ENCODE measurements at places on chromosomes 12 and 14.

- no peak for DNase-seq
Measured at GRCh38 chr14:89621009-89621421, 204.0 kb upstream of the FOXN3 start.

- no peak for DNase-seq
Measured at GRCh38 chr12:112413855-112414625, 4.6 kb upstream of the RPL6 start.

DNA sequence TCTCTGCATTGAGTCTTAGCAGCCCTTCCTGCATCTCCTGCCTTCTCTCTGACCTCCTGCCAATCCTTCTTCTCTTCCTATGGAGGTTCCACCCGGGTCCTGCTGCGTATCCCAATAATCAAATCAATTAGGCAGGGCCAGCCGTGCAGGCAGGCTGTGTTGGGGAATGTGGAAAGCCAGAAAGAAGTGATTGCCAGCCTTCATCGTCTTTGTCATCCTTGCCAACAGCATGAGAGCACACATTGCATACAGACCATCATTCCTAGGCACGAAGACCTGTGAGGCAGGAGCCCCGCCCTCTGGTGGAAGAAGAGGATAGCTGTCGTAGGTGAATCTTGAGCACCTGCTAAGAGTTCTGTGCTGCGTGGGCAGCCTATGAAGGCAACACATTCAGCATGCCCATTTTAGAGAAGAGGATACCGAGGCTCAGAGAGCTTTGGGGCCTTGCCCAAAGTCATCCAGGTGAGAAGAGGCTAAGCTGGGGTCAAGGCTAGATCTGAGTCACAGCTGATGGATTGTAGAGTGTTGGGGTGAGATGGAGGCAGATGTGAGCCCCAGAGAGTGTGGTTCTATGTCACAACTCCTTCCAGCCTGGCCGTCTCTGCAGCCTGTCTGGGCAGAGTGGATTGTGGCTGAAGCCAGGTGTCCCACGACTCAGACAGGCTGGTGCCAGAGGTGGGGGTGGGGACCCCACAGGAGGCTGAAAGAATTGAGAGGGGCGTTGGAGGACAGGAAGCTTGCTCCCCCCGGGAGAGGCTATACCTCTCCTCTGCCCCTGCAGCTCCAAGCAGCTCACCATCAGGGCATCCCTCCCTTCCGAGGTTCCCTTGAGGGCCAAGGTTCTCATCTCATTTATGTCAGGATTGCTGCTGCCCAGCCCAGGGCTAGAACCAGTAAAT lies 12.7 kb downstream of the C14orf132 start:
- peak; percentile 22 for DNase-seq

DNA sequence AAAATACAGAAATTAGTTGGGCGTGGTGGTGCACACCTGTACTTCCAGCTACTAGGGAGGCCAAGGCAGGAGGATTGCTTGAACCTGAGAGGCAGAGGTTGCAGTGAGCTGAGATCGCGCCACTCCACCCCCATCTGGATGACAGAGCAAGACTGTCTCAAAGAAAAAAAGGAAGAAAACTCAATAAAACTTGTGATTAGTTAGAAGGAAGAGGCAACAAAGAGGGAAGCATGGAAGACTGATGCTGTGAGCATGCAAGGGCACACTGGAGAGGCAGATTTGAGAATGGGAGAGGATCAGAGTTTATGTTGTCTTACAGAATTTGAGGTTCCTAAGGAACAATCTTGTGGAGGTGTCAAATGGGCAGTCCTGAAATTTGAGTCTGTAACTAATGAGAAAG lies 2.8 kb upstream of the ZC2HC1C start:
- no peak for DNase-seq

DNA sequence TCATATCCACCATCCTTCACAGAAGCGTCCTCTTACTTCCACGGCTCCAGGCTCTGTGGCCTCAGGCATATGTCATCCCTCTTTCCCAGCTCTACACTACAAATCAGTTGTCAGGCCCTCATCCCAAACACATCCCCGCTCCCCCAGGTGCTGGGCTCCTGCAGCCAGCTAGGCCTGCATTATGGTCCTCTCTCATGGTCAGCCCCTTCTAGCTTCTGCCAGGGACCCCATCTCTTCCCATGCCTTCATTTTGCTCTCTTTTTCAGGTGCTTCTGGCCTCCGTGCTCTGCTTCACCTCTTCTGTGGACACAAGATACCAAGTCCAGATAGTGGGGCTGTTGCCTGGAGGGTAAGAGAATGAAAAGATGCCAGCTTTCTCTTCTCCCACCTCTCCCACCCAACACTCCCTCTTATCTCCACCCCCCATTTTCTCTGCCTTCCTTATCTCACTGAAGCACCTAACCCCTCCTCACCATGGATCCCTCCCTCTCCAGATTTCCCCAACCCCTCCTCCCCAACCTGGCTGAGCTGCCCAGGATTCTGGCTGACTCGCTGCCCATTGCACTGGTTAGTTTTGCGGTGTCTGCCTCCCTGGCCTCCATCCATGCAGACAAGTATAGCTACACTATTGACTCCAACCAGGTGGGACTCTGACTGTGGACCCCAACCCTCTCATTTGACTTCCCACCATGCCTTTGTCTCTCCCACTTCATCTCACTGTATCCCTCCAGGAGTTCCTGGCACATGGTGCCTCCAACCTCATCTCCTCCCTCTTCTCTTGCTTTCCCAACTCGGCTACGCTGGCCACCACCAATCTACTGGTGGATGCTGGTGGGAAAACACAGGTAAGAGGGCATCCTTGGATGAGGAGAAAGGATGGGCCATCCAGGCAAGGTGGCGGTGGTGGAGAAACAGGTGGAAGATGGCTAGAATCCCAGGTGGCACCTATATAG lies 10.4 kb downstream of the B4GALNT1 start:
- no peak for DNase-seq

DNA sequence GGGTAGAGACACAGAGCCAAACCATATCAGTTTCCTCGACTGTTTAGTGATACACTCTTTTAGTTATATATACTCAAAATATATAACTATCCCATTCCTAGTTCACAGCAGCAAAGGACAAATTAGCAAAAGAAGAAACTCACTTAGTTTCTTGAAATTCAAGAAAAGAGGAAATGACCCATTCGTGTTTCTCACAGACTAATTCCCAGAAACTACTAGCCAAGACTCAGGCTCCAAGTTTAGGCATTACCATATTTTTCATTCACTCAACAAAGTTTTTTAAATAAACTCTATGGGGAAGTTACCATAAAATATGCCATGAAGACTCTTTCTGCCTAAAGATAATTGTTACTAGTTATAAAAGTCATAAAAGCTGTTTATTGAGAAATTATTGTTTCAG lies 152.3 kb upstream of the DAAM1 start:
- DNase-seq: no peak

DNA sequence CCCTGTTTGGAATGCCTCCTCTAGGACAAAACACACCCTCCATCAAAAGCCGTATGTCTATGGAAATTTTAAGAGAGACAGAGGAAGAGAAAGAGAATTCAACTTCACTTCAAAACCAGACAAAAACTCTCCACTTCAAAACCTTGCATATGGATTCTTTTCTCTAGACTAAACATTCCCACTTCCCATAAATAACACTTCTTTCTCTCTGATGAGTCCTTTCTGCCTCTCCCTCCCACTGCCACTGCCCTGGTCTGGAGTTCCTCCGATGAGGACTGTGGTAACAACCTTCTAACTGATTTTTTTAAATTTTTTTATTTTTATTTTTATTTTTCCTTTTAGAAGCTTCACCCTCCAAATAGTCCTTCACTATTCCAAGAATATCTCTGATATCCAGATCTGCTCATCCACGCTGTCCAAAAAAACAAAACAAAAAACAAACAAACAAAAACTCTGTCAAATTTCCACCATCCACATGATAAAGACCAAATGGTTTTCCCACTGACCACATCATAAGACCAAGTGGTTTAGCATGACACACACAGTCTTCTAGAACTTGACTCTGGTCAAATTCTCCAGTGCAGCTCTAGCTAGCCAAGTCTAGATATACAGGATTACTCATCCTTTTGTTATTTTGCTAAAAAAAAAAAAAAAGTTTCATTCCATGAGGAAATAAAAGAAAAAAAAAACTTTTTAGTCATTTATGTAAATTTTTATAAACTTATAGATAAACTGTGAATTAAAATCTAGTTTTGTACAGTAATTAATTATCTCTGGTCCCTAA lies 256.0 kb downstream of the PPFIA2 start:
- DNase-seq: no peak

- DNase-seq: no peak
Measured at GRCh38 chr14:40218282-40218941, 786.2 kb upstream of the FBXO33 start.

DNA sequence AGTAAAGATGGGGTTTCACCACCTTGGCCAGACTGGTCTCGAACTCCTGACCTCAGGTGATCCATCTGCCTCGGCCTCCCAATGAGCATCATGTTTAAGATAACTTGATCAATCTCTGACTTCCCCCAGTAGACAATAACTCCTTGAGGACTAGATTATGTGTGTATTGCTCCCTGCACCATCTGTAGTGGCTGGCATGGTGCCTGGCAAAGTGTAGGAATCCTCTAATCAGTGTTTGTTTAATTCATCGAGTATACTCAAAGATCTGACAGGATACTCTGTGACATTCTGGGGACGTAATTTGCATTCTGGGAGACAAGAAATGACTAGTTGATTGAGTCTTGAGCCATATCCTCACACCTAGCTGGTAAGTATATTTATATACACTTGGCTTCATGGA lies 873.5 kb upstream of the TMEM132C start:
- no peak for DNase-seq

DNA sequence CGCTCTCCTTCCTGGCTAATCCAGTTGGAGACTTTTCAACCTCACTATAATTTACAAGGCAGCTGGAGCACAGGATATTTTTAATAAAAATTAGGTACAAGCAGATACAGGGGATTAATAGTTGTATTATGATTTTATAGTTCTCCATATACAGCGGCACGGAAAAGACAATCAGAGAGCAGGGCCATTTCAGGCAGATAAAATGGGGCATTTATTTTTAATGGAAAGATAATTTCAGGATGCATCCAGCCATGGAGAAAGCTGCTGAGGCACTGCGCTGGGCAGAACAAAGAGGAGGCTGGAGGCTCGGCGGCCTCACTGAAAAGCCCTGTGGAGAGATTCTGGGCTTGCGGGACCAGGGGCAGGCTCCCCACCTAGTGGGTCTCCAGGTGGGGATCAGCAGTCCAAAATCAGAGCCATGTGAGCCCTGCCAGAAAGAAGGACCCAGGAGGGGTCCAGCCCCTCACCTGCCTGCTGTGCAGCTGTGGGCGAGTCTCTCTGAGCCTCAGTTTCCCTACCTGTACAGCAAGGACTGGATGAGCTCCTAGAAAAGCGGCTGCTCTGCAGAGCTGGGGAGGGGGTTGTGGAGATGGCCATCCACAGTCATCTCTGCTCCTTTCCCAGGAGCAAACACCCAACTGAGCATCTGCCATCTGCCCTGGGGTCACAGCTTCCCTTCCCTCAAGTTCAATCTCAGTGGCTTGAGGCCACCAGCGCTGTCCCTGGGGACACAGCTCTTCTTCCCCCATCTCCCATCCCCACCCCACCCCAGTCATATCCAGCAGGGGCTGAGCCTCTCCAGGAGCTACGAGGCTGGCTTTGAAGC lies 23.9 kb upstream of the C14orf180 start:
- DNase-seq: no peak

DNA sequence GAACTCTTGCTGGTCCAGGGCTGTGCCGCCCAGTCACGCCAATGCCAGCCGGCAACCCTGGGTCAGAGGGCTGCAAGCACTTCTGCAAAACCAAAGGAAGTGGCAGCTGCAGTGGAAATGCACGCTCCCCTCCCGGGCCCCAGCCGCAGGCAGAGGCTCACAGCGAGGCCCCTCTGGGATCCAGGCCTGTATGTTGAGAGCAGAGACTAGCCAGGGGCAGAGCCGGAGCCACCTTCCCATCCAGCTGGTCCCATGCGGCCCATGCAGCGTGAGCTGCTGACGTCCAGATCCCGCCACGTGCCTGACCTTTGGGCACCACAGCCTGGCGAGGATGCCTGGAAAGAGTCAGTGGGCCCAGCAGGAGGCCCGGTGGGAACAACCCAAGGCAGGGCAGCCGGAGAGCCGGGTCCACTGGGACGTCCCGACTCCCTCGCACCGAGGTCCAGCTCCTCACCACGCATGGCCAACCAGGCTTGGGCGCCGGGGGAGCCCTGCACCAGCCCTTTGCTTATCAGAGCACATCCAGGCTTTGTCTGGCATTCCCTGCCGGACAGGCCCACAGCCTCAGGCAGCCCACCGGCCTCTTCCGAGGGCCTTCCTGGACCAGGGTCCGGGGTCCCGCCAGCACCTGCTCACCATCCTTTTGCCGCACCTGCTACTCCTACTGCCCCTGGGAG lies 4.3 kb downstream of the GPR132 start:
- DNase-seq: no peak

DNA sequence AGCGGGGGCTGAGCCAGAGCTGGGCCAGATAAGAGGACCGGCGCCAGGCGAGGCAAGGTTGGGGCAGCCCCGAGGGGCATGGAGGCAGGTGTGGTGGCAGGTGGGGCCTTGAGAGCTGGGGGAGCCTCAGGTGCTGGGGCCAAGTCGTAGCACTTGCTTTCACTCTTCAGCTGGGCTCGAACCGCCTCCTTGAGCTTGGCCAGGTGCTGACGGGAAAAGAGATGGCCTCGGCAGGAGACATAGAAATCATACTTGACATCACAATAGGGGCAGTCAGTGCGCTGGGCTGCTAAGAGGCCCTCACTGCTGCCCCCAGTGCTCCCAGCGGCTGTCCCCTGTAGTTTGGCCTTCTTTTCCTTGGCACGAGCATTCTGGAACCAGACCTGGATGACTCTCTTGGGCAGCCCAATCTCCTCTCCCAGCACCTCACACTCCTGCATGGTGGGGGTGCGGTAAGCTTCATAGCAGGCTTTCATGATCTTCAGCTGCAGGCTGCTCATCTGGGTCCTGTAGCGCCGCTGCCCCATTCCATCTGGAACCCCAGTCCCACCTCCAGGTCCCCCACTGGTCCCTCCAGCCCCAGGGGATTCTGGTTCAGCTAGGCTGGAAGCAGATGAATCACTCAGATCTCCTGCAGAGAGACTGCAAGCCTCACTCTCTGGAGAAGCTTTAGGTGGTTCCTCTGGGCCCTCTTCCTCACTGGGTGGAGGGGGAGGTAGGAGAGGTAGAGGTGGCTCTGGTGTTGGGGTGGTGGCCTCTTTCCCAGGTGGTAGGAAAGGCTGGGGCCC lies 28.1 kb downstream of the ZFHX2 start:
- DNase-seq: no peak

DNA sequence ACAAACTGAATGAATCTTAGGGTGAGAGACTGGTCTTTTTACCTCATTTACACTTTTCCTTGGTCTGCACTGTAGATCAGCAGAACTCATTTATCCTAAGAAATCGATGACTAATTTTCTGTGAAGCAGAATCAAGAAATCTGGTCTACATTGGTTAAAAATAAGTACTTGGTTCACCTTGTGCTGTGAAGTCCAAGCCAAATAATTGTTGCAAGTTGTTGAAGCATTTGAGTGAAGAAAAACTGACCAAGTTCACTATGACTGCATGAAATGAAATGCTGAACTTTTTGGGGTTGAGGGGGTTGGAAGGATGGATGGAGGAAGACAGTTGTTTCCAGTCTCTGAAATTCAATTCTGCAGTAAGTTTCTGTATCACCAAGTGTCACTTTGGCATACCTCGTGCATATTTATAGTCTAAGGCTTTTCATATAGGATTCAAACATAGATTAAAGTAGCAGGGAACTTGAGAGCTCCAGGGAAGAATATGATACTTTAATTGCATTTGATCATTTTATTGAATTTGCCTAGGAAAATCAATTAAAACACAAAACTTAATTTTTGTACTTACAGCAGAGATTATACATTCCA lies 75.0 kb downstream of the FAR2 start:
- DNase-seq: no peak

All from NCI-H446 (cell line).